ENCODE measurements at places on chromosomes 11 and 22. TPM values are rescaled to one million over a fixed set of nuclear protein-coding genes. Genes with fewer than 3 reads are reported as not detected.

GRCh38 chr11:76169473-76169896, 36.8 kb downstream of the WNT11 start:
- no peak for DNase-seq

Gene TOP3B
- 14.8 TPM for total RNA-seq

DNA sequence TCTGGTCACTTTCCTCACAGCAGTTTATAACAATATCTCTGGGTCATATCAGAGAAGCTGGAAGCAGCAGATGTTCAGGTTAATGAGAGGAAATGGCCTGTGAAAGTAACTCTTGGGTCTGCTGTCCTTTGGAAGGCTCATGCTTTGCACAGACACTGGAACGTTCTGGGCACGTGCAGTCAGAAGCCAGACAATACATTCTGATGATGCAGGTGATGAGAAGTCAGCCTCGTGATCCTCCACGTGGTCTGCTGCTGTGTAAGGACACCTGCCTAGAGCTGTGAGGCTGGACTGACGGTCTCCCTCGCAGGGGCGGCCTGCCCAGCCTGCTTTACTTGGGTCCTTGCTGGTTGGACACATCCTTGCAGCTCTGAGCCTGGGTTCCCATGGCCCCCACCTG, 18.8 kb upstream of the ADORA2A start:
- DNase-seq, result no peak

Gene MN1
- total RNA-seq, result 12.2 TPM

- DNase-seq, result no peak
These were observed 505.2 kb downstream of the TBC1D22A start for GRCh38 chr22:47267513-47268282.

GRCh38 chr11:82747471-82747870, 13.8 kb upstream of the FAM181B start:
- DNase-seq, result no peak

DNA sequence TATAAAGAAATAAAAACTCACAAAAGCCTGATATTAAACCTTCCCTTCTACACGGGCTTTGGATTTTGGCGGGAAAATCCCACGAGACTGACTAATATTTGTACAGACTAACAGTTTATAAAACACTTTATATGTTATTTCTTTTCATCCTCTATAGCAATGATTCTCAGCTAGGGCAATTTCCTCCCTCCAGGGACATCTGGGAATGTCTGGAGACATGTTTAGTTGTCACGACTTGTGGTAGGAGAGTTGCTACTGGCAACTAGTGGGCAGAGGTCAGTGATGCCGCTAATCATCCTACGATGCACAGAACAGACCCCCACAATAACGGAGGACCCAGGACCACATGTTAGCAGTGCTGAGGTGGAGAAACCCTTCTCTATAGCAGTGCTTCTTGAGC, 304.8 kb upstream of the PITPNB start:
- DNase-seq, result no peak

Gene SMTNL1
- not detected for total RNA-seq

DNA sequence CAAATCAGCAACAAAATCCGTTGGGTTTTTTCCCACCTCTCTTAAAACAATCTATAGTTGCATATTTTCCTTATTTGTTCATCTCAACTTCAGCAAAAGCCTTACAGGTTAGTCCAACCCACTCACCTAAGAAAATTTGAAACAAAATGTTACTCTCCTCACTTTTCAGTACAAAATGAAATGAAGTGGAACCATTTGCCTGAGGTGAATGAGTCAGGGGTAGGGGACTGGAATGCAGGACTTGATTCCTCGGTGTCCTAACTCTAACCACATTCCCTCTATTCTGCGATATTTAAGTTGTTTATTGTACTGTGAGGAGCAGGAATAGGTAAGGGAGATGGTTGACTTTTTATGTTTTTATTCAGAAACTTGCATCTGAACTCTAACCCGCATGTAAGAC, 16.4 kb downstream of the ATP5MG start:
- DNase-seq, result no peak

DNA sequence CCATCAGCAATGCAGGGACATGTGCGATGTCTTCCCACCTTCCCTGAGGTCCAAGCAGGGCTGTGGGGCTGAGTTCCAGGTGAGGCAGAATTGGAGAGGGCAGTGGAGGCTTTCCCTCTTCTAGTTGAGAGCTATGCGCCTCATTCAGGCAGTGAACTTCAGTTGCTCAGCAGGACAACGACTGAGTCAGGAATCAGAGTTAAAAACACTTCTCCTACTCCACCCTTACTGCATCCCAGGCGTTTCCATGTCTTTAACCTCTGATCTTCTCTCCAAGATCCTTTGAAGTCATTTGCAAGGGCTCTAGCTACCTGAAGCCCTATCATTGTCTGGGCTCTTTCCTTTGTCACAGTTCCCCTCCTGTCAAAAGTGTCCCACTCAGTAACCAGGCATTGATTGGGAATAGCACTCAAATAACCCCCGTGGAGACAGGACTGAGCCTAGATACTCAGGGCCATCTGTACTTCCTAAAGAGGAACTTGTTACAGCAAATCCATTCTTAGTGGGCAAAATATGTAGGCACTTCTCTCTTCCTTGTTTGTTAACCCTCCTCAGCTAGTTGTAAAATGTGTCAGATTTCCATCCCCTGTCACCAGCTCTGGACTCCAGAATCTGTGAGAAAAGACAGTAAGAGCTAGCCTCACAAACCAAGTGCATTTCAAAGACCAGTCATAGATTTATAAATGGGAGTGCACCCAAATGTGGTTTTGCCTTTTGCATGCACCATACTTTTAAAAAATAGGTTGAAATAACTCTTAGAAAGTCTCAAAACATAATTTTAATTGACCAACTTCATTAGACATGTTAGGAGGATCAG, 72.5 kb upstream of the MYO18B start:
- no peak for DNase-seq

DNA sequence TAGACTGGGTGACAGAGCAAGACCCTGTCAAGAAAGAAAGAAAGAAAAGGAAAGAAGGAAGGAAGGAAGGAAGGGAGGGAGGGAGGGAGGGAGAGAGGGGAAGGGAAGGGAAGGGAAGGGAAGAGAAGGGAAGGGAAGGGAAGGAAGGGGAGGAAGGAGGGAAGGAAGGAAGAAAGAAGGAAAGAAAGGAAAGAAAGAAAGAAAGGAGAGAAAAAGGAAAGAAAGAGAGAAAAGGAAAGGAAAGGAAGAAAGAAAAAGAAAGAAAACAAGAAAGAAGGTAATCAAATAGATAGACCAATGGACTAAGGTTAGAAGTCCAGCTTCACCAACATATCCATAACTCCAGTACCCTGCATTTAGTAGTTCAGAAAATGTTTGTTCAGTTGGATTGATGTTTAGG, 18.2 kb upstream of the EMSY start:
- no peak for DNase-seq

- DNase-seq, result no peak
These were observed 301.6 kb downstream of the TBC1D22A start for GRCh38 chr22:47064016-47064415.

GRCh38 chr11:15145151-15145550, 30.4 kb downstream of the INSC start:
- DNase-seq, result no peak

DNA sequence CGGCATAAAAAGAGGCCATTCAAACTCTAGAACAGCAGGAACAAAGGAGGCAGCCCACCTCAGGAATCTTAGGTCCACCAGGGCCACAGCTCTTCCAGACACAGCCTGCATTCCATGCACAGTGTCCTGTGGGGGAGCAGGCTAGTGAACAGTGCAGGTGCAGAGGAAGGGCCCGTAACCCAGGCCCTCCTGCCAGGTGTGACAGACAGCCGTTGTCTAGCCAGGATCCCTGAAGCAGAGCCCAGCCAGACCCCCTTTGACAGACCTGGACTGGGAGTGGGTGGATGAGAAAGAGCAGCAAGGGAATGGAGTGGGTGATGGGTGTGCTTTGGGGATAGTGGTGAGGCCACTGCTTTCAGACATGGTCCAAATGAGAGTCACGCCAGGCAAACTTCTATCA, 1.2 kb upstream of the ZPR1 start:
- DNase-seq, result no peak

- no peak for DNase-seq
These were observed 101.0 kb downstream of the BRD1 start for GRCh38 chr22:49726701-49727101.

GRCh38 chr11:19209617-19210370, 8.0 kb upstream of the CSRP3 start:
- DNase-seq, result no peak

Gene UBQLNL
- total RNA-seq, result 0.21 TPM

Gene EXPH5
- total RNA-seq, result 2.4 TPM

- no peak for DNase-seq
These were observed 255.9 kb downstream of the INSC start for GRCh38 chr11:15370495-15371147.

DNA sequence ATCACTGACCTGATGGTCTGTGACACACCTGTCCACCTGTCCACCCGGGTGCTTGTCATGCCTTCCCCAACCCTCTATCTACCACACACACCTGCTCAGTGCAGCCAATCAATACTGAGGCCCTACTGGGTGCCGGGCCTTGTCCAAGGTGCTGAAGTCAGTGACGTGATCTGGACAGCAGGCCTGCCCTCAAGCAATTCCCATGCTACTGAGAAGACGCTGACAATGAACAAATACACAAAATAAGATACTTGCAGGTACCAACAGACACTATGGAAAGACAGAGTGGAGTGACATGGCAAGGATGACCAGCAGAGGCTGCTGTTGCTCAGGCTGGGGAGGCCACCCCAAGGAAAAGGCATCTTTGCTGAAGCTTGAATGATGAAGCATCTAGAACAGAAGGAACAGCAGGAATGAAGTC, 21.2 kb downstream of the PLAAT3 start:
- DNase-seq, result no peak

DNA sequence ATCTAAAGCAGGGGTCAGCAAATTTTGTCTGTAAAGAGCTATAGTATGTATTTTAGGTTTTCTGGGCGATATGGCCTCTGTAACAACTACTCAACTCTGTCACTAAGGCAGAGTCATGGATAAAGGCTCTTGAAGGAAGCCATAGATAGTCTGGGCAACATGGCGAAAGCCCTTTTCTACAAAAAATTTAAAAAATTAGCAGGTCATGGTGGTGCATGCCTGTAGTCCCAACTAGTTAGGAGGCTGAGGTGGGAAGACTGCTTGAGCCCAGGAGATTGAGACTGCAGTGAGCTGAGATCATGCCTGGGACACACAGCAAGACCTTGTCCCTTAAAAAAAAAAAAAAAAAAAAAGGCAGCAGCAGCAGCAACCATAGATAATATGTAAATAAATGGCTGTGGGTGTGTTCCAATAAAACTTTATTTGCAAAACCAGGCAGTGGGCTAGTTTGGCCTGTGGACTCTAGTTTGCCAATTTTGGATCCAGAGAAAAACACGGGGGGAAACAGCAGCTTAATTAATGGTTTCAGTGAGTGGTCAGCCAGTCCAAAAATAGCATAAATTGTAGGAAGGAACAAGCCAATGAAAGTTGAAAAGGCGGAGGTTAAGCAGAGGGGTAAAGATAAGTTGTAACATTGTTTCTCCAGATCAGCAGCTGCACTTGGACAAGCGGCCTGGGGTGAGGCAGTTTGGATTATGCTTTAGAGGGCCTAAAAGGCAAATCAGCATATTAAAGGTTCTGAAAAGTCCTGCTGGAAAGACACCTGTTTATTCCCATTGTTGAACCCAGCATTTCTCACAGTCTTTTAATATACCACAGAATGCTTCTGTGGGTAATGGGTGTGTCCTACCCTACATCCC, 62.6 kb downstream of the KIAA1671 start:
- DNase-seq, result no peak

GRCh38 chr11:100185588-100185987, 501.5 kb upstream of the ARHGAP42 start:
- no peak for DNase-seq

GRCh38 chr22:24088816-24089215, 77.7 kb downstream of the CABIN1 start:
- no peak for DNase-seq
